ENCODE measurements at places on chromosomes 4 and X.

GRCh38 chr4:103099691-103100392 is at the start of gene BDH2:
Gene BDH2, minus strand, starts transcription at chr4:103099834. Its CDS starts 3,580 bp downstream, at chr4:103096254.
- peak; percentile 32 for DNase-seq

GRCh38 chr4:61041527-61041926 is 158.6 kb upstream of the ADGRL3 start:
- no peak for DNase-seq

GRCh38 chr4:8261851-8262535 is 7.6 kb upstream of the HTRA3 start:
- DNase-seq = no peak

DNA sequence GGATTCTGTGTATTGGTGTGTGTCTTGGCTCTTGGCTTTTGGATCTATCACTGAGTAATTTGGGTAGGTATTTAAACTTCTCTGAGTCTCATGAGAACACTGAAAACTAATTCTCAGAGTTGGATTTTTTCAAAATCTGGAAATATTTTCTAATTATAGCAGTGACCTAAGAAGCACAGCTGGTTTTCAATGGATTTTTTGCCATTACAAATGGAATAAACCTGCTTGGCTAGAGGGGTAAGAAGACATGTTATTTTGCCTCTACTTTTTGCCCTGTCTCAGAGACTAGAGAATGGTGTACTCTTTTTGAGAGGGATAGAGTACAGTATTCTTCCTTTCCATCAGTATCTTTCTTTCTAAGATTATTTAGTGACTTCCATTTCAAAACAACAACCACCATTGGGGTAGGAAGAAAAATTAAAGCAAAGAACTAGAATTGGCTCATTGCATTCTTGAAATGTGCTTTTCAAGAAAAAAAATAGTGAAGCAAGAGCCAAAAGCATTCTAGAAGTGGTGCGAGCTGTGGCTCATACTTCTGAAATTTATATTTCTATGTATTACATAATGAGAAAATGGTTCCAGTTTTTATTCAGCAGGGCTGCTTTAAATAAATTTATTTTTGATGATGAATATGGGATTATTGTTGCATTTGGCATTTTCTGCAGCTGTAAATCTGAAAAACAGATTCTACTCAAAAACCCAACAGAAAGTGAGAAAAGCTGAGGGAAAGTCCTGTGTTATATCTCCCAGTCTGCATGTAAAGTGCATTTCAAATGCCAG is 850.2 kb upstream of the SLIT2 start:
- no peak for DNase-seq

GRCh38 chrX:85993539-85994197 is 53.7 kb downstream of the CHM start:
- DNase-seq = no peak
